ENCODE measurements at places on chromosomes 6 and 20.

DNA sequence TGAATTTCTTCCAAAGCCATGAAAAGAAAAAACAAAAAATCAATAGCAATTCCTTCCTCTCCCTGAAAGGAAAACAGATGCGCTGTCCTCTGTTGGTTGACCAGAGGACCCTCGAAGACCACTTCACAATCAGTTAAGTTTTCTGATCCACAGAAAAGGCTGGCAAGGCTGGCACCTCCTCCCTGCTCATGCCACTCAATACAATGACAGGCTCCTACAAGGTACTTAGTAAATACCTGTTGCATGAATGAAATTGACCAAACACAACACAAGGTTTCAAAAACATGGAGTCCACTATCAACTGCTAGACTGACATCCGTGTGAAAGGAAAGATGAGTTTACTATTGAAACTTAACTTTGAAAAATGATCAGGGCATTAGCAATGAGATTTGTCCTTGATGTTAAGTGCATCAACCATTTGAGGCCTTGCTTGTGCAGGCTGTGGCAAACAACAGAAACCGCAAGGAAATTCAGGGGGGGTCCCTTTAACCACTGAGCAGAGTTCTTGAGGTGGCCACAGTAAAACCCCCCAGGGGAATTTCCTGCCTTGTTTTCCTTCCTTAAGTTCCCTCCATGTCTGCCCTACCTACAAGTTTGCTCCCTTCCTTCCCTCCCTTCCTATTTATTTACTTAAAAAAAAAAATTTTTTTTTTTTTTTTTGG, 27.9 kb upstream of the RTF2 start:
- no peak for DNase-seq

DNA sequence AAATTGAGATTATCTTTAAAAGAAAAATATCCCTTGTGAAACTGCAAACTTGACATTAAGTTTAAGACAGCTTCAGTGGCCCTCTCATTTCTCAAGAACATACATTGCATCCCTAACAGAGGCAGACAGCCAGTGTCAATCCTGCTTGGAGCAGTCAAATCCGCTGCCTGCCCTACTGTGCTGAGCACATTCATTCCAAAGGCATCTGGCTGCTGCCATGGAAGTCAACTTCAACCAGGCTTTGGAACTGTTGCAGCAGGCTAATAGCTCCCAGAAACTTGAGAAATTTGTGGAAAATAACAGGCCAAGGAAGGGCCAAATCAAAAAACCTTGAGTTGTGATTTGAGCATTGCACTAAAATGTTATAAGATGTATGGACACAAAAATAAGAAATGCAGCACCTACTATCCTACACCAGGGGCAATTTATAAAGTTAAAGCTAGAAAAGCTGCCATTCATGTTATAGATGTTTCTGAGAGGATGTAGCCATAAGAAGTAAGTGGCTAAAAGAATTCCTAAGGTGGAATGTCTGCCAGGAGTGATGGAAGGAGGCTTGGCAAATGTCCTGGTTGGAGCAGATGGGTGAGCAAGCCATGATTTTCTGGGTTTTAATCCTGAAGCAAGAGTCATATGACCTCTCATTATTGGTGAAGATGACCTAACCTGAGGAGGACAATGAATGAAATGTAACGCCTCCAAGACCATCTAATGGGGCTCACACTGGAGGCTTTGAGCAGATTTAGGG, 31.4 kb upstream of the HAO1 start:
- DNase-seq: no peak

DNA sequence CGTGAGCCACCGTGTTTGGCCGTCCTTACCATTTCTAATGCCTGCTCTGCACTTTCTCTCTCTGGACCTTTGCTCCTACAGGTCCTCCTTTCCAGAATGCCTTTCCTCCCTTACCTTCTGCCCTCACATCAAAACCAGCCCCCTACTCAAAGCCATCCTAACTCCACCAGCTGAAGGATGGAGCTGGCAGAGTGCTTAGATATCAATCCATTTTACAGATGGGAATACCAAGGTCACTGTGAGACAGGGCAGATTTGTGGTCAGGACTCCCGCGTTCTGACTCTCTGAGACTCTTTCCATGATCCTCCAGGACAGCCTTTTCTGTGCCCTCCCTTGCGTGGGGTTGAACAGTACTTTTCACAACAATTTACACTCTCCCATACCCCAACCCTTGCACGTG, 41.7 kb upstream of the SCRT2 start:
- no peak for DNase-seq

DNA sequence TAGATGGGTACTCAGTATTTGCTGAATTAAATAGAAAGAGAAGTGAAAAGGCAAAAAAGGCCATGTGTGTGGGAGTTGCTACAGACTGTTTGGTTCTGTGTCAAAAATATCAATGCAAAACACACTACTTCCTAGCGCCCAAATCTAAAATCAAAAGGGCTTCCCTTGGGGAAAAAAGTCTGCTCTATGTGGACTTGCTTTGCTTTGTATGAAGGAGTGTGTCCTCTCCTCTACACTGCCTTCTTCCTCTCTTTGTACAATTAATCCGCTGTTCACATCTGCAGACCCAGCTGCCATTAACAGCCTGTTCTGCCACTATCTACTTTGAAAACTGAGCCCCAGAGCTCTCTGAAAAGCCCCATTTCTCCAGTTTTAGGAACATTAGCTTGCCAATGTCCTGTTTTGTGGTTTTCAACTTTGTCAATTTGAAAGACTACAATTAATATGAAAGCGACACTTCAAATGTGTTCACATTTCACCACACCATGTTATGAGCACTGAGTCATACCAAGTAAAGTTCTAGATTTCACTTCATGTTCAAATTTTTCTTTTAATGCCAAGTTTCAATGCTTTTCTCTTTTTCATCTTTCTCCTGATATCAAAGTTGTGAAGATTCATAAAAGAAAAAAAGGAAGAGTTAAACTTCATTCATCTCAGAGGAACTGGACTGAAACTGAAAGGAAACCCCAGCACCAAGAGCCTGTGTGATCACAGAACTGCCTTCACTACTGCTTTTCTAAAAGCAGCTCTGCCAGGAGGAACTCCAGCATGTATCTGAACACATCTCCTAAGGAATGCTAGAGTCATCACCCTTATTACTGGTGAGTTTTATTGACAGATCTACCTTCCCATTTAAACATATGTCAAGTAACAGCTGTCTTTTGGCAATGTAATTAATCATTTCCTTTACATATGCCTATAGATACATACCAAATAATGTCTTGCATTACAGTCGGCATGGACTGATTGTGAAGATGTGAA, 102.6 kb downstream of the KIF13A start:
- no peak for DNase-seq

DNA sequence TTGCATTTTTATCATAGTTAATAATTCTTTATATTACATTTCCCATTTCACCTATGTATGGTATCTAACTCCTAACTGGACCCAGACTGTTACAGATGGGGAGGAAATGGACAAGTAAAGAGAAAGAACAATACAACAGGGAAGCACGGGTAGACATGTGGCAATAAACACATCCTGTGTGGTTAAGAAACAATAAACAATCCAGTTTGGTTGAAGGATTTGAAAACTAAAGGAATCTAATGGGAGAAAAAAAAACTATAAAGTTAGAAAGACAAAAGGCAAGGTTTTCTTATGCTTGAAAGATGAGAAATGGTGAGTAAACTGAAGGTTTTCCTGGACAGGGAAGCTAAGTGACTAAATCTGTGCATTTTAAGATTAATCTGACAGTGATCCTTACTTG, 34.9 kb upstream of the ALDH8A1 start:
- no peak for DNase-seq

GRCh38 chr20:59564171-59564570, 40.2 kb upstream of the PHACTR3 start:
- DNase-seq: no peak

DNA sequence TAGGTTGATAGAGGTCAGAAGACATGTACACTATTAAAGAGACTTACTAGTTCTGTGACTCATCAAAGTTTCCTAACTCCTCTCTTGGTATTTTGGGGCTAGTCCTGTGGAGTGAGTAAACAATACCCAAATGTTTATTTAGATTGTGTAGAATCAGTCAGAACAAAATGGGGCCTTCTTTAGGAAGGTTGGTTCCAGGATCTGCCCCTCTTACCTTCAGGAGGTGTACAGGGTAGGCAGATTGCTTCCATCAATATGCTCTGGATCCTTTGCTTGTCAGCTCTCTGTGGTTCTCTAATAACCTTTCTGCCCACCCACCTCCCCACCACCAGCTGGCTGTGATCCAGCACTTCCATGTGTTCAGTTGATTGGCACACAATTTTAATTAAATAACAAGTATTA, 107.0 kb downstream of the POPDC3 start:
- no peak for DNase-seq

DNA sequence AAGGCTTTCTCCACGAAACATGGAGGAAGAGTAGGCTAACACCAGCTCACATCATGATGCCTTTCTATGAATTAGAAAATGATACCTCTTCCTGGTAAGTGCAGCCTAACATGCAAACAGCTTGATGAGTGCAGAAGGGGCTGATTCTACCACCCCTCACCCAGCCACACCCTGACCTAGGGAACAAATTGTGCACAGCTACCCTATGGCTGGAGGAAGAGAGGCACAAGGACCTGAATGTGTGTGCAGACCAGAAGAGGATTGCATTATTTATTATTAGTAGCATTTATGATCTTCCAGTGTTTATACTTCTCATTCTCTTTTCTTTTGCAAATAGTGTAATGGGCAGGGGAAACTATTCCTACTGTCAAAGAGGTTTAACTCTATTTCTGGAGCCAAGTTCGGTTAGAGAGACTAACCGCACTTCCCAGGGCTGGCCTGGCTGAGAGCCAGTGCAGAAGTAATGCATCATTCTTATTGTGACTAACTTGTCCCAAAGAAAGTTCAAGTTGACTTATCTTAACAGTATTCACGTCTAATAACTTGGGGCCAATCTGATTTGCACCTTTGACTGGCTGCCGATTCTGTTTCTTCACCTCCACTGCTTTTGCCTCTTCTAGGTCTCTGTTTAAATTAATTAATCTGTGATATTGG, 237.5 kb downstream of the CD83 start:
- DNase-seq: no peak

- no peak for DNase-seq
These were observed 46.6 kb upstream of the TNFAIP3 start for GRCh38 chr6:137820425-137820824.

- no peak for DNase-seq
These were observed 149.7 kb downstream of the PRL start for GRCh38 chr6:22146931-22147701.

- DNase-seq: no peak
These were observed 48.2 kb upstream of the LRRC1 start for GRCh38 chr6:53746442-53747103.

DNA sequence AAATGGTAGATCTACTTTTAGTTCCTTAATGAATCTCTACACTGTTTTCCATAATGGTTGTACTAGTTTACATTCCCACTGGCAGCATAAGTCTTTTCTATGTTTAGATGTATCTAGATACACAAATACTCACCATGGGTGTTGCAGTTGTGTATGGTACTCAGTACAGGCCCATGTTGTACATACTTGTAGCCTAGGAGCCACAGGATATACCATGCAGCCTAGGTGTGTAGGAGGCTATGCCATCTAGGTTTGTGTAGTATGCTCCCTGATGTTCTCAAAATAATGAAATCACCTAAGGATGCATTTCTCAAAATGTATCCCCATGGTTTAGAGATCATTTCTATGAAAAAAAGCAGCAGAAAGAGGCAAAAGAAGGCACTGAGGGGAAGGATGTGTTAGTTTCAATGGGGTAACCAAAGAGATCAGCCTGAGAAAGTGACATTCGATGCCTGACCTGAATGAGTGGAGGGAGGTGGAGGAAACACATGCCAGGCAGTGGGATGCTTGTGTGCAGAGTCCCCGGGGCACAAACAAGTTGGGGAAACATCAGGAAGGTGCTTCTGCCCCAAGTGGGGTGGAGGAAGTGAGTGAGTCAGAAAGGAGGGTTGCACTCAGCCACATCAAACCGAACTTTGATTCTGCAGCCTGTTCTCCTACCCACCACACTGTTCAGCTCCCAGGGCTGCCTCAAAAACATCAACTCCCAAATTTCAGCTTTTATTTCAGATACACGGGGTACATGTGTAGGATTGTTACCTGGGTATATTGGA, 191.2 kb downstream of the ZNF217 start:
- DNase-seq: no peak

- no peak for DNase-seq
These were observed 727.5 kb downstream of the TBC1D32 start for GRCh38 chr6:120606743-120607142.

GRCh38 chr6:119037941-119038623, 40.4 kb downstream of the FAM184A start:
- no peak for DNase-seq

- peak; percentile 87 for DNase-seq
These were observed 25.1 kb downstream of the NEDD9 start for GRCh38 chr6:11207199-11207968.

DNA sequence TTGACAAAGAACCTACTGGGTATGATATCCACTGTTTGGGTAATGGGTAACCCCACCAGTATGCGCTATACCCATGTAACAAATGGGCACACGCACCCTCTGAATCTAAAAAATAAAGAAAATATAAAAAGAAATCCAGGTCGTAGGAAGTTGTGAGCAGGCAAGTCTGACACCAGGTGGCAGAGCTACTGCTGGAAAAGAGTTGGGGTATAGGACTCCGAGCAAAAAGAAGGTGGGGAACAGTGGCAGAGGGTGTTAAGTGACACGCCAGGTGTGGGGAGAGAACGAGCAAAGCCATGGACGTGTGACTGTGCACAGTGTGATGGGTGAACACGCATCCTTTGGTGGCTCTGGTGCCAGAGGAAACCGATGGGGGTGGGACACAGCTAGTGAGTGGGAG, 46.7 kb downstream of the NOX3 start:
- DNase-seq: no peak

GRCh38 chr20:13220194-13220903, 725 bp upstream of the ISM1 start:
- DNase-seq: peak; percentile 15

Measured in LoVo (cell line).